ENCODE measurements at places on chromosomes 5 and 9.
A peak's percentile ranks its signal among the peaks of the same experiment; 100 is the strongest.

GRCh38 chr5:103109277-103109676 is 10.7 kb downstream of the GIN1 start:
- DNase-seq: no peak

- peak; percentile 33 for DNase-seq
Observed at GRCh38 chr5:124755565-124755964, 9.1 kb upstream of the ZNF608 start.

- DNase-seq: no peak
Observed at GRCh38 chr9:87097238-87097637, 149.9 kb upstream of the GAS1 start.

DNA sequence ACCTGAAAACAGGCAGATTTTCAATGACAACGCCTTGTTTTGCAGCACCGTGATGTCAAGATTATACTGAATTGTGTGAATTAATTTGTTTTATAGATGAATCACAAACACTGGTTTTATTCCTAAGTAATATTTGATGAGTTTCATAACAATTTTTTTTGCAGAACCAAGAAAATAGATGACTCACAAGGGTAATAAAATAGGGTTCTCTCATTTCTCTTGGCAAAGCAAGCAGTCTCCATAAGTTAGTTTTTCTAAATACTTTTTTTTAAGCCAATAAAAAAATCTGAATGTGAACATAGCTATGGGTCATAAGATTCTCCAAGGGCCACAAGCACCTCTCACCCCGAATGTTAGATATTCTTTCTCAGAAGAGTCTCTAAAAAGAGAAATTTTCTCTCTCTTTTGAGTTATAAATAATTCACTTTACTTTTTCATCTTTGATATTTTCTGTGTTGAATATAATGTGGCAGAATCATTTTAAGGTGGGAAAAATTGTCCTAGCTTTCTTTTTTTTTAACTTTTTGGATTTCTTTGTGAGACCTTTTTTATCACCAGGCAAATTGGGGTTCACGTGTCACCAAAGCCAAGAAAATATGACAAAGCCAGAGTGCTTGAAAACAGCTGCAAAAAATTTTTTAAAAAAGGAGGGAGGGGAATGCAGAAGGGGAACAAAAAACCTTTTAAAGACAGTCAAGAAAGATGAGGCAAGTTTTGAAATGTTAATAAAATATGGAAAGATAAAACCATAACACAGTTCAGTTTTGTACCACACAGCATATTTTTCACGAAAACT is 174.6 kb upstream of the DAPK1 start:
- peak; percentile 74 for DNase-seq

- no peak for DNase-seq
Observed at GRCh38 chr5:55232271-55232984, 980 bp downstream of the CCNO start.

- no peak for DNase-seq
Observed at GRCh38 chr5:522116-522515, 2.1 kb downstream of the SLC9A3 start.

GRCh38 chr9:132412089-132412488 is 2.1 kb downstream of the CFAP77 start:
- peak; percentile 14 for DNase-seq

- peak; percentile 19 for DNase-seq
Observed at GRCh38 chr5:65262096-65262495, 219.6 kb downstream of the ADAMTS6 start.

DNA sequence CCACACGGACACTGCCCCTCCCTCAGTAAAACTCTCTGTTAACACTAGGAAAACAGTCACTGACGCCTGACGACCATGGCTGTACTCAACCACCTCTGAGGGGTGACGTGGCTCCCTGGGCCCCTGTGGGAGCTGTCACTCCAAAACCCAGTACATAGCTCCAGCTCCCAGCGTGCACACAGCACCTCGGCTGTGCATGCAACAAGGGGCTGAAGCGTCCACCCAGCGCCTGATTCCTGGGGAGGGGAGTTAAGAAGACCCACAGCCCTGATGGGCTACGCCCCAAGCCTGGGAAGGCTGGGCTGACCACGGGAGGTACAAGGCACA is 36.3 kb downstream of the SLC12A7 start:
- DNase-seq: no peak

GRCh38 chr9:11506980-11507379 is 894.2 kb upstream of the PTPRD start:
- DNase-seq: no peak

GRCh38 chr5:179181988-179182387 is 121.8 kb downstream of the ZNF354C start:
- DNase-seq: no peak

DNA sequence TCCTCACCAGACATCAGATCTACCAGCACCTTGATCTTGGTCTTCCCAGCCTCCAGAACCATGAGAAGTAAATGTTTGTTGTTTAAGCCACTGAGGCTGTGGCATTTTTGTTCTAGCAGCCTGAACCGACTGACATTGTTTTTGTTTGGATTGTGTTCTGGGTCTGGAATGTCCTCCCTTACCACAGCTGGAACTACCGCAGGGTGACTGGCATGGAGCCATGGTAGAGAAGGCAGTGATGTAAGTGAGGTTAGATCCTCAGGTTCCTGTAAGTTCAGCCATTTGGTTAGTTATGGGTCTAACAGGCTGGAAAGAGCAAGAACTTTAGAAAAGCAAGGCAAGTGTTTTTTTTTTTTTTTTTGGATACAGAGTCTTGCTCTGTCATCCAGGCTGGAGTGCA is 209.3 kb downstream of the DAB2IP start:
- DNase-seq: peak; percentile 87

GRCh38 chr5:122252319-122252718 is 59.7 kb upstream of the SNCAIP start:
- DNase-seq: no peak

- DNase-seq: no peak
Observed at GRCh38 chr5:175548626-175549311, 70.4 kb downstream of the SFXN1 start.

- DNase-seq: no peak
Observed at GRCh38 chr5:114686356-114686755, 324.5 kb downstream of the KCNN2 start.

DNA sequence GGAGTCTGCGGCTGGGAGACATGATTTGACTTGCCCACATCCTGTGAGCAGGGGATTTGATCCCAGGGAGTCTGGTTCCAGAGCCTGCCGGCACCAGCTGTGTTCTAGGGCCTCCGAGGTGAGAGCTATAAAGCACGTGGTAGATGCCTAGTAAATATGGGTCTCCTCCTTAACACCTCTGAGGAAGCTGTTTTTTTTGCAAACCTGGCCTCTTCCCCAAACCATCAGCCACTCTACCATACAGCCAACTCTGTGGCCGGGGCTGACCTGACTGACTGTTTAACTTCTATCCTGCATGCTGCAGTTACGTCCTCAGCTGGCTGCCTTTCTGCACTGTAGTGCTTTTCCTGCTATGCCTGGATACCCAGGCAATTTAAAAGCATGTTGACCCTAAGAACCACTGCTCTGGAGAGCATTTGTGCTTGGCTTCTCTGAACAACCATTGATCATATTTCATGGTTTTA is 220.5 kb downstream of the SLIT3 start:
- no peak for DNase-seq

DNA sequence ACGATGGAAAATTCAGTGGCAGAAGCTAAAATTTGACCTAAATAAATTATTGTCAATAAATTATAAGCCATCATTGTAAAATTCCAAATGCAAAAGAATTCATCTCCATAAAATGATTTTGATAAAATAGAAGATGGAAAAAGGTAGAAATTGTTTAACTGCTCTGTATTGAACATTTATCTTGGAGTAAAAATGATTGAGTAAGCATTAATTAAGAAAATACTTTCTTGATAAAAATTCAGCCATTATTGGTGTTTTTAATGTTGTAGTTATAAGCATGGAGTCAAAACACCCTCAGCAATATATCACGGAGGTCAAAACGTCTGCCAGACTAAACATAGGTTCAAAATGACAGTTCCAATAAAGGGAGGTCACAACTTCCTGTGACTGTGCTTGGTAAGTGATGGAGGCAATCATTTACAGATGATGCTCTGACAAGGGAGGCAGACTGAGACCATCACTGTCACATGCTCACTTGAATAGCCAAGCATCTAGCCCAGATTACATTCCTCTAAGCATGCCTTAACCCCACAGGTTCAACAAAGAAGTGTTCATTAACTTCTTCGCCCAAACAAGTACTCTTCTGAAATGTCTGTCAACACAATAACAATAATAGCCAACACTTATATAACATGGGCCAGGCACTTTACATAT is 69.5 kb downstream of the SH3TC2 start:
- no peak for DNase-seq

- DNase-seq: peak; percentile 25
Observed at GRCh38 chr9:137785704-137786161, 91.8 kb upstream of the CACNA1B start.

DNA sequence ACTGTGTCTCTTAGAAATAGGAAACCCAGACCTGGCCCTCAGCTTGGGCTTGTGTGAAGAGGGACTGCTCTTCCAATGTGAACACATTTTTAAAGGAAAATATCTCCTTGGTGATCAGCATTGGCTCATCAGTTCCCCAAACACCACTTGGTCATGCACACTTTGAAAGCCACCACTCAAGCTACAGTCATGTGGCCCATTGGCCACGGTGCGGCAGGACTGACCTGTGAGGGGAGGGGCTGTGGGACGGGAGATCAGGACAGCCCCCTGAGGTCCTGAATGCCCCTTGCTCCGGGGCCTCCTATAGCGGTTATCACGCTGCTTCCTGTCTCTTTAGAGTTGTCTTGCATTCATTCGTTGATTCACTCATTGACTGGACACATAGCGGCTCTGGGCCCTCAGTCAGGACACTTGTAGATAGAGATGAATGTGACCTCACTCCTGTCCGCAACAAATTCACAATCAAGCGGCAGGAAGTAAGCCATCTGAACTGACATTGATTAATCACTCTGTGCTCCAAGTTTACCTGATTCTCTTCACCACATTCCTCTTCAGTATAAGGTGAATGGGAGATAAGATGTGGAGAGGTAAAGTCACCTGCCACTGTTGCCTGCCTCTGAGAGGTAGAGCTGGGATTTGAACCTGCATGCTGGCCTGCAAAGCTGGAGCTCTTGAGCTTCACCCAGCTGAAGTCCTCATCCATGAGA is 73.1 kb downstream of the COL15A1 start:
- no peak for DNase-seq

GRCh38 chr5:151255621-151256286 is 2.8 kb downstream of the GM2A start:
- DNase-seq: no peak

GRCh38 chr5:132007399-132008162 is 3.9 kb downstream of the ACSL6 start:
- DNase-seq: peak; percentile 69

GRCh38 chr9:130732136-130732535 is 38.6 kb downstream of the EXOSC2 start:
- DNase-seq: no peak

GRCh38 chr5:168217497-168217896 is 73.9 kb upstream of the WWC1 start:
- no peak for DNase-seq

DNA sequence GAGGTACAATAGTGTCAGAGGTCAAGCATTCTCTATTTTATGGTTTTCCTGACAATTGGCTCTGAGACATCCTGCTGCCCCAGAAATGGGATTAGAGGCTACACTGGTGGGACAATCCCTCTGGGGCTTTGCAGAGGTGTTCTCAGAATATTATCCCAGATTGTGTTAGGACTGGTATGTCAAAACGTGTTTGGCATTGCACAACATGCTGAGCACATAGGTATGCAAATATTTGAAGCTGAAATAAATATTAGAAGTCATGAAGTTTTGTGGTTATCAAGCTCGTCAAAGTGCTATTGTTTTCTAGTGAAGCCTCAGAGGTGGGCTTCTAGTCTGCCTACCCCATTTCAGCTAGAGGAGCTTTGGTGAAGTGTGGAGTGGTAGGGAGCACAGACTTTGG is 304.4 kb downstream of the MAN2A1 start:
- no peak for DNase-seq

- no peak for DNase-seq
Observed at GRCh38 chr5:52983731-52984636, 5.2 kb upstream of the ITGA2 start.

DNA sequence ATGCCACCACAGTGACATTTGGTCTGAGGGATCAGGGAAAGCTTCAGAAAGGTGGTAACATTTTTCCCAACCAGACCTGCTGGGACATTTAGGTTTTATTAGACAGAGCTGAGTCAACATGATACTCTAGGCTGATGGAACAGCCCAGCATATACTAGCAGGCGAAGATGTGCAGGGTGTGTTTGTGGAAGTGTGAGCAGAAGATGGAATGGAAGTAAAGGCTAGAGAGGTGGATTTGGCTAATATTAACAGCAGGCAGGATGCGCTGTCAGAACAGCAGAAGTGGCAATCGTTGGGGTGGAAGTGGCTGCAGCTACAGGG is 340.6 kb downstream of the ASTN2 start:
- DNase-seq: no peak

GRCh38 chr5:76788362-76788761 is 30.5 kb upstream of the F2RL1 start:
- no peak for DNase-seq
